ENCODE measurements at places on chromosomes 7 and 10. TPM values are rescaled to one million over a fixed set of nuclear protein-coding genes. Genes with fewer than 3 reads are reported as not detected.

- H3K4me1 ChIP-seq, result peaks cover 11% of the 10 kb centered on the region
- H3K36me3 ChIP-seq, result no peaks in the 10 kb centered on the region
- H3K27me3 ChIP-seq, result no peaks in the 10 kb centered on the region
- no peak overlapping the region for H3K27ac ChIP-seq
These were observed 49.5 kb downstream of the RSBN1L start for GRCh38 chr7:77745746-77746145.

GRCh38 chr10:19168584-19168983 lies 120.0 kb downstream of the MALRD1 start:
- no peak overlapping the region for H3K4me3 ChIP-seq
- H3K27ac ChIP-seq, result no peak overlapping the region
- no peaks in the 10 kb centered on the region for H3K27me3 ChIP-seq
- H3K4me1 ChIP-seq, result no peaks in the 10 kb centered on the region
- DNase-seq, result no peak

DNA sequence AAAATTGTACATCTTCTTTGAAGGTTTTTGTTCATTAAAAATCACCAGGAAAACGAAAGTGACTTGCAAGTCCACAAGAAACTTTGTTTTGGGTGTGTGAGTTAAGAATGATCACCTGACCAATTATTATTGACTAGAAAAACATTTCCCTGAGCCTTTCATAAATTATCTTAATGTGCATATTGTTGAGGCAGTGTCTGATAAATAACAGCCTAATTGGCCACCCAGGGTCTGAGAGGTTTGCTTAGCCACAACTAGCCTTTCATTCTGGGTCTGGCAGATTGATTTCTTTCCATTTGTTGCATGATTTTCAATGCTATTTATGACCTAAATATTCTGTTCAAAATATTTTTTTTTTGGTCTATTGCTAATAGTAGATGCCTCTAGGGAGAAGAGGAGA lies 152.8 kb downstream of the AUTS2 start:
- no peaks in the 10 kb centered on the region for H3K27me3 ChIP-seq
- H3K4me1 ChIP-seq, result no peaks in the 10 kb centered on the region
- no peaks in the 10 kb centered on the region for H3K36me3 ChIP-seq
- DNase-seq, result no peak
- H3K27ac ChIP-seq, result no peak overlapping the region

DNA sequence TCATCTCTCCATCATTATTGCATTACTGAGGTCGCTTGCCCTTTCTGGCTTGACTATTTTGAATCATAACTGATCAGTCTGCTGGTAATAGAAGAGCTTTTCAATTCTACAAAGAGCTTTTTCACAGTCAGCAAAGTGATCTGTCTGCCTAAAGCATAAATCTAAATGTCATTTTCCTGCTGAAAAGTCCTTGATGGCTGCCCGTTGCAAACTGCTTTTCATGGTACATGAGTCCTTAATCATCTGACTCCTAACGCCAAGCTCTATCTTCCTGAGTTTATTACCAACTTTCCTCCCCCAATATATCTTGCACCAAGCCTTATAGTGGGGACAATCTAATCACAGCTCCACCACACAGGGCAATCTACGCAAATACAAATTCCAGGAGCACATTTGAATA lies 39.8 kb downstream of the THSD7A start:
- no peaks in the 10 kb centered on the region for H3K36me3 ChIP-seq
- H3K4me3 ChIP-seq, result no peak overlapping the region
- no peak overlapping the region for H3K27ac ChIP-seq
- DNase-seq, result no peak
- no peaks in the 10 kb centered on the region for H3K27me3 ChIP-seq
- H3K4me1 ChIP-seq, result no peaks in the 10 kb centered on the region

GRCh38 chr7:142425281-142425680 lies 167.4 kb upstream of the PRSS58 start:
- H3K27me3 ChIP-seq, result no peaks in the 10 kb centered on the region
- H3K36me3 ChIP-seq, result no peaks in the 10 kb centered on the region
- H3K4me3 ChIP-seq, result no peak overlapping the region
- no peaks in the 10 kb centered on the region for H3K4me1 ChIP-seq
- no peak for DNase-seq

The DPCD gene
- total RNA-seq, result 7.5 TPM

The ITGB8 gene
- 28.5 TPM for total RNA-seq
